ENCODE measurements at places on chromosomes 11 and 22. TPM values are rescaled to one million over a fixed set of nuclear protein-coding genes. Genes with fewer than 3 reads are reported as not detected.

Gene VSTM5
- 0.16 TPM for total RNA-seq

Gene MFRP
- not detected for total RNA-seq

Gene SOX6
- 13.6 TPM for total RNA-seq

Gene SCN2B
- 0.32 TPM for total RNA-seq
